Pulmonary artery endothelial cell (primary cell): ENCODE measurements at places on chromosomes 12 and 14. TPM values are rescaled to one million over a fixed set of nuclear protein-coding genes. Genes with fewer than 3 reads are reported as not detected.

Gene TMBIM4
- total RNA-seq, result 77.8 and 94.1 TPM in 2 replicates

Gene MYF6
- total RNA-seq, result not detected in 2 replicates

Gene ESR2
- 0.13 and 0.99 TPM in 2 replicates for total RNA-seq

Gene SAMD4A
- 26.4 and 41.8 TPM in 2 replicates for total RNA-seq

Gene CLEC2A
- total RNA-seq, result not detected in 2 replicates

Gene LRRC43
- 2.2 TPM in 2 replicates for total RNA-seq

Gene BICD1
- total RNA-seq, result 8.2 and 13.9 TPM in 2 replicates

Gene STON2
- total RNA-seq, result 0.11 and 0.13 TPM in 2 replicates

Gene ITFG2
- 11.1 and 15.9 TPM in 2 replicates for total RNA-seq
